ENCODE measurements at places on chromosomes 3 and 15. TPM values are rescaled to one million over a fixed set of nuclear protein-coding genes. Genes with fewer than 3 reads are reported as not detected.

The HYAL1 gene
- total RNA-seq, result 0.96 TPM

The GOLGA8T gene
- not detected for total RNA-seq

The CHST13 gene
- total RNA-seq, result not detected

The FBXW12 gene
- 0.66 TPM for total RNA-seq

The UROC1 gene
- not detected for total RNA-seq

The ISY1 gene
- total RNA-seq, result 18.2 TPM

The MAP6D1 gene
- 10.2 TPM for total RNA-seq

The CYFIP1 gene
- total RNA-seq, result 143 TPM

The TIMP4 gene
- total RNA-seq, result not detected

The NEK10 gene
- 1.5 TPM for total RNA-seq

The RTF1 gene
- total RNA-seq, result 66.4 TPM

GRCh38 chr3:14480207-14481017 lies 59.7 kb downstream of the GRIP2 start:
- no peak for DNase-seq

- DNase-seq, result peak; percentile 31
These were observed 13.6 kb upstream of the RBMS3 start for GRCh38 chr3:29267226-29267625.

DNA sequence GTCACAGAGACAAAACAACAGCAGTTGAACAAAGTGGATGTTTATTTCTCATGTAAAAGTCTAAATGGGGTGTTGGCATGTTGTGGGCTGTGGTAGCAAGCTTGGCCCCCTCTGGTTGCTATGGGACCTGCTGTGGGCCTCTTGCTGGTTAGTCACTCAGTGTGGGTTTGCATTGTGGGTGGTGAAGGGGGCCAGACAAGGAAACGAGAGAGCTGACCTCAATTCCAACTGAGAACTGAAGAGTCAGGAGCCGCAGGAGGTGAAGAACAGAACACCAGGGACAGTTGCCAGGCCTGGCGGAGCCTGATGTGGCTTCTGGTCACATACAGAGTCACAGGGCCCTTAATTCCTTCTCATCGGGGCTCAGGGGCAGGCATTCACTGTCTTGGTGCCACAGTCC lies 1.9 kb upstream of the ADPGK start:
- no peak for DNase-seq

GRCh38 chr3:159062734-159063410 lies 261.0 kb downstream of the MFSD1 start:
- DNase-seq, result no peak

GRCh38 chr3:171380711-171381425 lies 79.3 kb downstream of the TNIK start:
- DNase-seq, result no peak

- DNase-seq, result no peak
These were observed 563.5 kb upstream of the TBL1XR1 start for GRCh38 chr3:177760803-177761202.

- DNase-seq, result no peak
These were observed 22.0 kb downstream of the RAB27A start for GRCh38 chr15:55267401-55268175.

DNA sequence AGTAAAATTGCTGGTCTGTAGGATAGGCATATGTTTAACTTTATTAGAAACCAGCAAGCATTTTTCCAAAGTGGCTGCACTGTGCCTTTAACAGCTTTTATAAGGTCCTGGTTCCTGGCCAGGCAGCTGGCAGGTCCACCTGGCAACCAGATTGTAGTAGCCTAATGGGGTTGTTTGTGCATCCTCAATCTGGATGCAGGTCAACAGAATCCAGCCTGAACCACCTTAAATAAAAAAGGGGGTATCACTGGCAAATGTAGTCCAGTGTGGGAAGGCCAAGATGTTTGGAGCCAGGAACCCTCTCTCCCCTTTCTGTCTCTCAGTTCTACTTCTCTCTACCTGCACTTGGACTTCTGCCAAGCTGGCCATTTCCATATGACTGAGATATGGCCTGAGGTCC lies 200.3 kb downstream of the ZNF621 start:
- no peak for DNase-seq

- DNase-seq, result no peak
These were observed 15.2 kb downstream of the CSRNP1 start for GRCh38 chr3:39137991-39138803.

DNA sequence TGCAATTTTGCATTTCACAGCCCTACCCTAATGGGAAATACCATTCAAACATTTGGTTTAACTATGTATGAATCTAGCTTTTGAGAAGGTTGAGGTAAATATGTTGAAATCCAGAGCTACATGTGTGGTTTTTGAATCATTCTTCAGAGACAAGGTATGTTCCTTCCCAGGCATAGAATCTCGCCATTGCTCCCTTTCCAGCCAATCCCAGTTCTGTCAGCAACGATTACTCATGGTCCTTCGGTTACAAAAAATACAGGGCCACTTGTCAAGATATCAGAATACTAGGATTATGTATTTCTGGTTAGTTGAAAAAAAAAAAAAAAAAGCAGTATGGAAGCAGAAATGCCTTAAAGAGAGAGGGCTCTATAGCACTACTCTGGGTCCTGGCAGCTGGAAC lies 182.4 kb downstream of the RBMS3 start:
- DNase-seq, result no peak

- DNase-seq, result no peak
These were observed 900 bp upstream of the GNB4 start for GRCh38 chr3:179452176-179452564.

DNA sequence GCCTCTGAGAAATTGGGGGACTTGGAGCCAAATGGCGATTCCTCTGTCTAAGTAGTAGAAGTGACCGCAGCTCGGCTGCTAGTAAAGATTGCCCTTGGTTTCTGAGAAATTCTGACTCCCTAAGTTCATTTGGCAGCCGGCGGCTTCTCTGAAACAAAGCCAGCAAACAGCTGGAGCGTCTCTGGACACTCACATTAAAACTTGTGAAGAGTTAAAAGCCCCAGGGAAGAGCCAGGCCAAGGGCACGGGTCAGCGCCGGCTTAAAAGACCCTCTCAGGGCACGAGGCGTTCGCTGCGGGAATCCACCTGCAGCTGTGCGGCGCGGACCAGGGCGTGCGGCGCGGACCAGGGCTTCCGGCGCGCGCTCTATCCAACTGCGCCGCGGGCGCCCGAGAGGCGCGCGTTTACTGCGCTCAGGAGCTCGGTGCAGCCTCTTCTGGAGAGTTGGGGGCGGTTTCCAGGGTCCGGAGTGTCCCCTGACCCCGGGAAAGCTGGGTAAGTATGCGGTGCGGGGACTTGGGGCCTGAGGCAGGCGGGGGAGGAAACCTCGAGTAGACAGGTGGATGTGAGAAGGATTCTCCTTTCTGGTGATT lies at the start of gene COL6A5:
Gene COL6A5, plus strand, starts transcription at position 186 of the 593 bp plus-strand sequence. CDS start 27,967 bp downstream, outside the sequence.
- peak; percentile 34 for DNase-seq

GRCh38 chr3:39423436-39423970 lies 17.0 kb downstream of the RPSA start:
- no peak for DNase-seq

DNA sequence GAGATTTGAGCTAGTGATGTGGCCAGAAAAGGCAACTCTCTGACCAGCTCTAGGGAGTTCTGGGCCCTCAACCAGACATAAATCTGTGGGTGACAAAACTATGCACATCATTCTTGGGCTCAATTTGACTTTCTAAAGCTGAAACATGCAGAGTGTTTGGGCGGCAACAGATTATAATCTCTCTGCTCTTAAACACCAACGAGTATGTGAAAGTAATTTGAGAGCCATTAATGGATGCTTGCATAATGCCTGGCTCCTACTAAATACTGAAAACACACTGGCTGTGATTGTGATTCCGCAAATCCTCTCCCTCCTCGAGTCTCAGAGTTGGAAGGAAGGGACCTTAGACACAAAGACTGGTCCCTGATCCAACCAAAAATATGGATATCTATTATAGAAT lies 186.7 kb downstream of the UACA start:
- DNase-seq, result no peak

GRCh38 chr3:70919091-70919490 lies 606.7 kb upstream of the MDFIC2 start:
- DNase-seq, result no peak

GRCh38 chr15:66063147-66063546 lies 190.4 kb downstream of the MEGF11 start:
- DNase-seq, result no peak

DNA sequence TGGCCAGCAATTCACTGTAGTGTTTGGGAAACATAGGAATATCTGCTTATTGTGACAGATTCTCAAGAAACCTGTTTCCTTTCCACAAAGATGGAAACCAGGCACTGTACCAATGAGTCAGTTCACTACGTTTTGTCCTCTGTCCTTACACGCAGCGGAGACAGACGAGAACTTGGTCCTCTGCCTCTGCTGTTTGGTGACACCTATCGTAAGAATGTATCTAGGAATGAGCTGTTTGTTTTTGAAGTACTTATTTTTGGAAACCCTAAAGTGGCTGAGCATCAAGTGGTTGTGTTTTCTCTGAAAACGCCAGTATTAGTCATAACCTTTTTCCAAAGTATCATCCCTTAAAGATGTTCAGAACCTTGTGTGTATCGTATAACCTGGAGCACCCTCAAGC lies 93.0 kb downstream of the PGPEP1L start:
- DNase-seq, result no peak

DNA sequence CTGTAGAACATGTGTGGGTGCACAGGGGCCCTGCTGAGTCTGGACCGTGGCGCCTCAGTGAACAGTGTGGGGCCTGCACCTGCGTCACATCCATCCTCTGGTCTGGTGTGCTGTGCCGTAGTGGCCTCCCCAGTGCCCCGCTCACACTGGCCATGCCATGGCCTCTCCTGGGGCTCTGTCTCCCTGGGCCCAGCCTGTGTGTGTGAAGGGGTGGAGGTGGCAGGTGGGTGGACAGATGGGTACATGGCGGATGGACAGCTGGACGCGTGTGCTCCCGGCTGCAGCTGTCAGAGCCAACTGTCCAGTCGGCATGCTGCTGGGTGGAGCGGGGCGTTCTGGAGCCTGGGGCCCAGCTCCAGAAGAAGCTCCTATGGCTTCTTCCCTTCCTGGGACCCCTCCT lies 17.8 kb downstream of the PLXNA1 start:
- DNase-seq, result no peak

- no peak for DNase-seq
These were observed 155.1 kb upstream of the FRMD4B start for GRCh38 chr3:69540706-69541581.

GRCh38 chr3:23387286-23387918 lies 184.3 kb downstream of the UBE2E2 start:
- no peak for DNase-seq

DNA sequence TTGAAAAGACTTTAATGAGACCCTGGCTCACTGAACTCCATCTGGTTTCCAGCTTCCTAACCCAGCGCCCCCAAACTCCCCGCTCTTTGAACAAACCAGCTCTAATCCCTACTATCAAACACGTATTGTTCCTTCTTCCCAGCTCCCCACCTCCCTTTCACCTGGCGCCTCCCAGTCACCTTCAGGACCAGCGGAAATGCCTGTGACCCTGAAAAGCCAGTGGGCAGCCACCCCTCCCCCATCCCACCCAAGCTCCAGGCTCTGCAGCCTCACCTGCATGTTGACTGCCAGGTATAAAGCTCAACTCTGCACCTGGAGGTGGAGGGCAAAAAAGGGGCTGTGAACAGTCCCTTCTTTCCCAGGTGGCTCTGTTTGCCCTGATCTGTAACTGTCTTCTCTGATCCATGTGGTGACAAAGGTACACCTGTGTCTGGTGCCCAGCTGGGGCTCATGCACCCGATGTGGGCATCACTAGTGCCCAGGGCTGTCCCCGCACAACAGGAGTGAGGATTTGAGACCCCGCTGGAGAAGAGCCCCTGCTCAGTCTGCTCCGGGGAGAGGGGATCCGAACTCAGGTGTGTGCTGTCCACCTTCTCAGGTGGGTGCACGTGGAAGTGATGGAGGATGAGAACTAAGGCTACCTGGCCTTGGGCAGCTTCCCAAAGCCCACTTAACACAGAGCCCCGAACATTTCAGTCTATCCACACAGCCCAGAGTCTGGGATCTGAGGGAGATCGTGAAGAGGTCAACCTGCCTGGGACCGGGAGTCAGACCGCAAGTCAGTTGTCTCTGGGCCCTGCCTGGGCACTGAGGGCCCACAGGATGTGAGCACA lies 128.9 kb downstream of the NSMCE3 start:
- DNase-seq, result peak; percentile 8

DNA sequence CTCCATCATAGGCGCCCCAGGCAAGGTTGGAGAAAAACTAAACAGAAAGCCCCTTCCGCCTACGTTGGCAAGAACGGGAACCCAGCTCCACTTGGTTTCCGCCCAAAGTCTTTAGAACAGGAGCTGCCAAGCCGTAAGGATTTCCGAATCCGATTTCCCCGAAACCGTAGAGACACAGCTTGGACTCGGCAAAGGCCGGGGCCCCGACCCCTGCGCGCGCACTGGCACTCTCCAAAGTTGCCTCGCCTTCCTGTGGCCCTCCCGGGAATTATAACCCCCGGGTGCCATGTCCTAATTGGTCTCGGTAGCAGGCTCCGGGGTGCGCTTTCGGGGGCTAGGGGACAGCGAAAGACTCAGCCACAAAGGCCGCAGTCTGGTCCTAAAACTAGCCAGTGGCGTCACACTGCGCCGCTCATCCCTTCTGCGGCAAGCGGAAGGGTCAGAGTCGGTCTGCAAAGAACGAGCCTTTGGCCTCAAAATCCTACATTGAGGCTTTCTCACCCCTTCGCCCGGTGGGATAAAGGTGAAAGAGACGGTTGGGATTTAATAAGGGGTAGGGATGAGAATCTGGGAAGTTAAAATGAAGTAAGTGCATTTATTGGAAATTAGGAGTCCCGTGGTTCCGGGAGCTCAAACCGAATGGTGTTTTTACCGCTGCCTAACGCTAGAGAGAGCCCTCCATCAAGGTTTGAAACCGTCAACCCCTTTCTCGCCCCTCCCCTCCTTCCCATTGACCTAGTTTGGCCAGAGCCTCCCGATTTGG lies 6.8 kb downstream of the BCL6 start:
- DNase-seq, result peak; percentile 81

DNA sequence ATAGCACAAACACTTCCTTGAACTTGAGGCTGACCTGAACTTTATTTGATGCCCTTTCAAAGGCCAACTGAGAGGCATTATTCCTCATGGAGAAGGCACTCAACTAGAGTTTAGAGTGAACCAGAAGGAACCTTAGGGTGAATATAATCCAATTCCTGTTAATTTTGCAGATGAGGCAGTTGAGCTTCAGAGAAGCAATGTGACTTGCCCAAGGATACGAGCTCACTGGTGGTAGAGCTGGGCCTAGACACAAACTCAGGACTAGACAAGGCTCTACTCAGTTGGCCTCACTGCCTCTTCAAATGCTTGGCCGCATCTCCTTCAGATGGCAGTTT lies 172.7 kb upstream of the ADAMTS9 start:
- DNase-seq, result no peak

DNA sequence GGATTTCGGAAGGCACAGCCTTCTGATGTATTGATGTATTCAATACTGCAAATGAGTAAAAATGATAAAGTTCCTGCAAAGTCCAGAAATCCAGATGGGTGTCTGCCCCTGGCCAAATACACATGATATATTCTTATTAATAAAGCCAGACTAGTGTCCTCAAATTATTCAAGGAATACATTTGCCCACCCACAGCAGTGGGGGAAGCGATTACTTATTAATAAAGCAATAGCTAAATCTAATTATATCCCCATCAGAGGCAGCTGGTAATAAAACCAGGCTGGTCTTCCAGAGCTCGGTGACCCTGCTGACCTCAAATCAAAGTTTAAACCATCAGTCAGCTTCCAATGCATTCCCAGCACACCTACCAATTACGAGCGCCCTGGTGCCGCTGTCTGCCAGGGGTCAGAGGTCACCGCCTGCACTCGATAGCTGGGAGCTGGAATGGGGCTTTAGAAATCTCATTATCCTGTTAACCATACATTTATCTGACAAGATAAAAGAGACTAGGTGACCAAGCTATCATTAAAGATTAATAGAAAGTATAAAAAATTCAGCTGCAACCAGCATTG lies 330.3 kb downstream of the UACA start:
- peak; percentile 66 for DNase-seq
